Right lung (tissue), 10 donors: ENCODE measurements at places on chromosomes 6 and 20. TPM values are rescaled to one million over a fixed set of nuclear protein-coding genes. Genes with fewer than 3 reads are reported as not detected.

Gene TSPO2
- polyA plus RNA-seq, result 1.1 TPM

Gene TFEB
- 10.6 TPM for polyA plus RNA-seq

Gene LIN28B
- polyA plus RNA-seq, result 0.12 TPM

Gene EPHA7
- polyA plus RNA-seq, result 10.4 TPM

Gene ENPP1
- polyA plus RNA-seq, result 1.3 TPM
